ENCODE measurements at places on chromosomes 1 and 21.

DNA sequence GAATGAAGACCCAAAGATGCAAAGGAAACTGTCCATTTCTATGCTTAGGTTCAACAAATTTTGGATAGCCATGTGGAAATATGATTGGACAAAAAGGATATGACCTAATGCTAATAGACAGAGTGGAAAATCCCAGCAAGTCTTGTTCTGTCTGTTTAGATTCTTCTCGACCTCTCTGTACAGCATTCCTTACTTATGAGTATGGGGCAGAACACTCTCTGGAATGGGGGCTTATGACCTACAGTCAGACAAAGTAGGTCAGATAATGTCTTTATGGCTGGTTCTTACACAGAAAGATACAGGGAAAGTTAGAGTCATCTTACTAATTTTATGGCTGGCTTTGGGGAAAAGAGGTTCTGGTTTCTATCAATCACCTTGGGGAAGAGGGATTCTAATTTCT lies 2.8 kb downstream of the GCSAML start:
- DNase-seq = no peak

GRCh38 chr1:201528631-201529252 lies 10.2 kb upstream of the NAV1 start:
- DNase-seq = no peak

- no peak for DNase-seq
Measured at GRCh38 chr1:108814343-108815125, 42.4 kb downstream of the AKNAD1 start.

- no peak for DNase-seq
Measured at GRCh38 chr1:37574834-37575480, 18.2 kb downstream of the DNALI1 start.

GRCh38 chr1:237981223-237981622 lies 90.5 kb upstream of the ZP4 start:
- no peak for DNase-seq

GRCh38 chr1:47805018-47805417 lies 192.2 kb downstream of the TRABD2B start:
- no peak for DNase-seq

GRCh38 chr1:10173582-10173981 lies 36.8 kb upstream of the KIF1B start:
- DNase-seq = no peak

DNA sequence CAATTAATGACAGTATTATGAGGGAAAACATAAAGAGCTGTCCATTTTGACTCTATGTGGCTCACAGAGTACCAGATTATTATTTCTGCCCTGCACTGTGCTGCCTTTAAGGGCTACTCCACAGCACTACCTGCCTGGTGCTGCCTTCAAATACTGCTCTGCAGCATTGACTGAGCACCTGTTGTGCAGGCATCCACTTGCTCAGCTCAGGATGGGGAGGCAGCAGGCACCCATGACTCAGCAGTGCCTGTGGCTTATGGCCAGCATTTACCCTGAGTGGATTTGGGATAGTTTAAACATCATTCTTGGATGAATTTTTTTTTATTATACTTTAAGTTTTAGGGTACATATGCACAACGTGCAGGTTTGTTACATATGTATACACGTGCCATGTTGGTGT lies 953 bp upstream of the KPRP start:
- DNase-seq = no peak

- no peak for DNase-seq
Measured at GRCh38 chr1:77857552-77857951, 30.9 kb upstream of the NEXN start.

- no peak for DNase-seq
Measured at GRCh38 chr1:71950579-71950978, 331.8 kb downstream of the NEGR1 start.

DNA sequence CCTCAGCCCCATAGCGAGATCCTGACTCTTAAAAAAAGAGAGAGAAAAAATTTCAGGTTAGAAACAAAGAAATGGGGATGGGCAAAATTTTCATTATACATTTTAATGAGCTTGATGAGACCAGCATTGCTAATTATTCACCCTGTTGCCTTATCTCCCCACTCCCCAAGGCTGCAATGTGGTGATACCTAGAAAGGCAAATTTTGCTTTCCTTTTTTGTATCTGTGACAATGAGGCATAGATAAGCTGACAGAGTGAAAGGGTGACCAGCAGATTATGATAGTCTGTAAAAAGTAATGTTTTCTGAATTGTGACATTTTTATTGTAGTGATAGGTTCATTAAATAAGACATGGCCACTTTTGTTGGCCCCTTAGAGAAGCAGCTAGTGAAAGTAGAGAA lies 12.9 kb downstream of the SRRM1 start:
- no peak for DNase-seq

DNA sequence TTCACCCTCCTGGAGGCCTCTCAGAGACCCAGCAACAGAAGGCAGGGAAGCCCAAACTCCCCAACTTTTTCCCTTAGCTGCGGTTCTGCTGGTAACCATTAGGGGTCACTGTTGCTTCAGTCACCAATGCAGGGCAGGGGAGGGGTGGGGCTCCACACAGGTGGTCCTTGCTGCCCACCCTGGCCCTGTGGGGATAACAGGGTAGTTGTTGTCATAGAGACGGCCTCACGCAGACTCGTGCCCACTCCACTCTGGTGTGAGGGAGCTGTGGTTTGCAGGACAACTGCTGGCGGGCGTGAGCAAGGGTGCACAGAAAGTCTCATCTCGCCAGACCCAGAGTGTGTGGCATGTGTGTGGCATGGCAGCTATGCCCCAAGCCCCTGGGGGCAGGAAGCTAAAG lies 19.9 kb downstream of the INSRR start:
- no peak for DNase-seq

DNA sequence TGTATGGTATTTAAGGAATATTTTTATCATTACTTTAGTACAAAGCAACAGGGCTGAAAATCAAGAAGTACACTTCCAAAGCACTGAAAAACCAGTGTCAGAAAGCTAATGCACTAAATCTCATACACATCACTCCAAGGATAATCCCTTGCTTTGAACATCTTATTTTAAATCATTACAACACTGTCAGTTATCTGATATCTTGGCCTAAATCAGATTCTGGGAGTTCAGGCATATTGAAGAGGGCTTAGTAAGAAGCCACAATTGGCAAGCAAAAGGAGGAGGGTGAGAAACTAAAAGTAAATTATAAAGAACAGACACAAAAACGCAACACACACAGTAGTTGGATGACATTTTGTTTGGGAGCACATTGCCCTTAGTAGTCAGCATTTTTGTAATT lies 448.4 kb downstream of the PCP4 start:
- no peak for DNase-seq

- no peak for DNase-seq
Measured at GRCh38 chr1:71046891-71047634, 553 bp downstream of the PTGER3 start.

- no peak for DNase-seq
Measured at GRCh38 chr21:42613756-42614155, 39.7 kb upstream of the PDE9A start.

GRCh38 chr1:231866392-231867331 lies 240.1 kb downstream of the DISC1 start:
- peak; percentile 22 for DNase-seq

DNA sequence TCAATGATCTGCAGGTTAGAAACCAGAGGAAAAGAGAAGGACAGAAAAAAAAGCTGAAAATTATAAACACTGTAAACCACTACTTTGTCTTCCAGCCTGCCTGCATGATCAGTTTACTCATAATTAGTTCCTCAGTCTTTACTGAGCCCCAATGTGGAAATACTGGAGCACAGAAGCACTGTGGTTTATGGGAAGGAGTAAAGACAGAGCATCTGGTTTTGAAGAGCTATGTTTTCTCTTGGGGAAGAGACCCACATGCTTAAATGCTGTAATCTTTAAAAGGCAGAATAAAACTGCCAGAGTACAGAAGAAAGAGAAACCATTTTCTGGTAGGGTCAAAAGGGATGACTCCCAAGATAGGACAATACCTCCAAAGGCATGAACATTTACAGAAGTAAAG lies 159.0 kb upstream of the ZNHIT6 start:
- DNase-seq = no peak

DNA sequence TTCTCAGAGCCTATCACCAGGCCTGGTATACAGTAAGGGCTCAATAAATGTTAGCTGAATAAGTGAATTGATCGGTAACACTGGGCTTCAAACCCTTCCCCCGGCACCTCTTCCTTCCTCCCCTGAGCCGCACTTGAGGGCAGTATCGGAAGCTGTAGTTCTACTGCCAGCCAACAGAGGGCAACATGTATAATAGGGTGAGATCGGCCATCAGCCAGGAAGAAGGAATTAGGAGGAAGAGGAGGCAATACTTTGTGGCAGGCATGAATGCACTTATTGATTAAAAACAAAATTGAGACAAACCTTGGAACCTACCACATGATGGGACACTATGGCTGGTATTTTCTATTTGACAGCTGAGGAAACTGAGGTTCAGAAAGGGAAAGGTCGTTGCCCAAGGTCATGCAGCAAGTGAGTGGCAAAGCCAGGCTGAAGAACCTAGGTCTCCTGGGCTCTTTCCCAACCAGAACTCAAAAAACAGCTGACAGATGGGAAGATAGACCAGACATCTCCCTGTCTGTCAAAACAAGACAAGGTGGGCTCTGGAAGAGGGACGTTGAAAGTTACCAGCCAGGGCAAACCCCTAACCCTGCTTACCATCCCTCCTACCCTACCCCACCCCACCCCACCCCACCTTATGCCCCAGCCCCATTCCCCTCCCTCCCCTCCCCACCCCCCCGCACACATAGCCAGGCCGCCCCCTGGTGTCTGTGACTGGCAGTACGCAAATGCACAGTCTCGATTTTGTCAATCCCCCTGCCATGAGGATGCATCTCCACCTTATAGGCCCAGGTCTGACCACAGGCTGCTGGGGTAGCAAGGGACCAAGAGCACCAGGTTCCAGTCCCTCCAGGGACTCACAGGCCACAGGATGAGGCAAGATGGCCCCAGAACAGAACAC lies 107.3 kb upstream of the RUNX3 start:
- peak; percentile 50 for DNase-seq

GRCh38 chr1:6657138-6657537 lies 32.5 kb downstream of the THAP3 start:
- no peak for DNase-seq

- no peak for DNase-seq
Measured at GRCh38 chr21:45234965-45235364, 52.7 kb downstream of the POFUT2 start.

DNA sequence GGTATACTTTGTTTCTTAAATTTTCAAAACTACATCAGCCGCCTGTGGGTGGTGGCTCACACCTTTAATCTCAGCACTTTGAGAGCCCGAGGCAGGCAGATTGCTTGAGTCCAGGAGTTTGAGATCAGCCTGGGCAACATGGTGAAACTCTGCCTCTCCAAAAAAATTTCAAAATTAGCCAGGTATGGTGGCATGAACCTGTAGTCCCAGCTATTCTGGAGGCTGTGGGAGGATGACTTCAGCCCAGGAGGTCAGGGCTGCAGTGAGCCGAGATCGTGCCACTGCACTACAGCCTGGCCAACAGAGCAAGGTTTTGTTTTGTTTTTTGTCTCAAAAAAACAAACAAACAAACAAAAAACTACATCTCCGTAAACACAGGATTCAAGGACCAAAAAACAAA lies 3.3 kb downstream of the EYA3 start:
- no peak for DNase-seq

- DNase-seq = no peak
Measured at GRCh38 chr1:56240400-56240799, 339.0 kb downstream of the PLPP3 start.

- DNase-seq = no peak
Measured at GRCh38 chr1:209411491-209411929, 172.0 kb upstream of the CAMK1G start.

- DNase-seq = no peak
Measured at GRCh38 chr1:9510130-9510529, 29.1 kb upstream of the SLC25A33 start.

- no peak for DNase-seq
Measured at GRCh38 chr1:224545571-224545970, 70.5 kb upstream of the CNIH3 start.

DNA sequence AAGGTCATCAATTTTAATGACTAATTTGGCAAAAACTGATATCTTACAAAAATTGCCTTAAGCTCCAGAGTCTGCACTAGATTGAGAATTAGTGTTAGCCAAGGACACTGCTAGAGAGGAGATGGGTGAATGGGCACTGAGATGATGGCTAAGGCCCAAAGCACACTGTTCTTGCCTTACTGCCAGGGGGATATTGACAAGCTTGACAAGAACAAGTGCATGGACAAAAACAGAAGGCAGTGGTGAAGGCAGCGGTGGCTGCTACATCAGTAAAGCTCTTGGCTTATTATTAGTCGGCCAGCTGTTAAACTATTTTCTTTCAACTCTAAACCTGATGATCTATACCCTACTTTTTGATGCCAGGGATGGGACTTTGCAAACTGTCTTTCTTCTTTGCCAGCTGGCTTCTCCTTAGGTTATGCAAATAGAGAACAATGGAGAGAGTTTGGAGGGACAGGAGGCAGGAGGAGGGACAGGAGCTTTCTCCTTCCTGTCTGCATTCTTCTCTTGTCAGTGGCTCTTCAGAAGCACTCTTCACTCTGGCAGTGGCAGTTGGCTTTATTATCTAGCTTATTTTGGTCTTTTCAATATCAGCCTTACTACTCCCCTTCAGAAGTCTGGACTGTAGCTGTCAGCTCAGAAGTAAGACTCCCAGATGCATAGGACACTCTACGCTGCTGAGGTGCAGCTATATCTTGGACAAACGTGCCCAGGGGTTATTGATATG lies 853.5 kb upstream of the TMPRSS15 start:
- no peak for DNase-seq

- no peak for DNase-seq
Measured at GRCh38 chr1:214404154-214404553, 123.2 kb downstream of the SMYD2 start.

GRCh38 chr1:201774224-201774982 lies 54.6 kb upstream of the IPO9 start:
- no peak for DNase-seq

DNA sequence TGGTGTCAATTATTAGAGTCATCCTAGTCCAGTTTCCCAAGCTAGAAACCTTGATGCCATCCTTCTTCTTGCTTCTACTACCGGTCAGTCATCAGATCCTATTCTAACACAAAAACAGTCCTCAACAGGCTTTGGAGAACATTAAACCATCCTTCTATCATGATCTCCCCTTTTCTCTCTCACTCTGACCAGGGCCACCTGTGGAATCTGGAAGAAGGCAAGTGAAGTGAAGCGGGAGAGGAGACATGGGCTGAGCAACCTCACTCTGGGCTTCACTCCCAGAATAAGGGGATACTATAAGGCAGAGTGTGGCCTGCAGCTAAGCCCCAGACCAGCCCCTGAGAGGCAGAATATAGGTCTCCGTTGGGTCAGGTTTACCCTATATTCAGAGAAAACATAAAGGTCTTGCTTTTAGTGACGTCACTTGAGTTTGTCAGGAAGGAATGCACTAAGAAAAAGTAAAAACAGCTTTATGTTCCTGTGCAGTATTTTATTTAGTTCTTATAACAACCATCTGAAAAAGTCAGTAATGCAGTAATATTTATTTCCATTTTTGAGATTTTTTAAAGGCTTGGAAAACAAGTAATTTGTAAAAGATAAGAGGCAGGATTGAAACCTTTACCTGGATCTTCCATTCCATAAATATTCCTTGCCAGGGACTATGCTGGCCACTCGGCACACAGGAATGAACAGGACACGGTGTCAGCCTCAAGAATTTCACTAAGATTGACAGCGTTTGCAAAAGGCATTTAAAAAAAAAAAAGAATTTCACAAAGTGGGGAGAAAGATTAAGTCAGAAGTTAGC lies 61.3 kb downstream of the NFASC start:
- DNase-seq = no peak

- DNase-seq = no peak
Measured at GRCh38 chr1:52814465-52814864, 28.1 kb upstream of the ZYG11A start.

All from stimulated activated CD4-positive, alpha-beta T cell treated with anti-CD3 and anti-CD28 coated beads, Interleukin-2, amount 100 ng/mL, for 4 hours (primary cell).